ENCODE measurements at places on chromosomes 16 and 17. TPM values are rescaled to one million over a fixed set of nuclear protein-coding genes. Genes with fewer than 3 reads are reported as not detected.
A peak's percentile ranks its signal among the peaks of the same experiment; 100 is the strongest.

GRCh38 chr16:70572050-70572925 is 48.7 kb downstream of the SF3B3 start:
- H3K27me3 ChIP-seq = no peaks in the 10 kb centered on the region
- H3K4me3 ChIP-seq = no peak overlapping the region
- H3K27ac ChIP-seq = no peak overlapping the region
- DNase-seq = no peak
- H3K4me1 ChIP-seq = peaks cover 3% of the 10 kb centered on the region

DNA sequence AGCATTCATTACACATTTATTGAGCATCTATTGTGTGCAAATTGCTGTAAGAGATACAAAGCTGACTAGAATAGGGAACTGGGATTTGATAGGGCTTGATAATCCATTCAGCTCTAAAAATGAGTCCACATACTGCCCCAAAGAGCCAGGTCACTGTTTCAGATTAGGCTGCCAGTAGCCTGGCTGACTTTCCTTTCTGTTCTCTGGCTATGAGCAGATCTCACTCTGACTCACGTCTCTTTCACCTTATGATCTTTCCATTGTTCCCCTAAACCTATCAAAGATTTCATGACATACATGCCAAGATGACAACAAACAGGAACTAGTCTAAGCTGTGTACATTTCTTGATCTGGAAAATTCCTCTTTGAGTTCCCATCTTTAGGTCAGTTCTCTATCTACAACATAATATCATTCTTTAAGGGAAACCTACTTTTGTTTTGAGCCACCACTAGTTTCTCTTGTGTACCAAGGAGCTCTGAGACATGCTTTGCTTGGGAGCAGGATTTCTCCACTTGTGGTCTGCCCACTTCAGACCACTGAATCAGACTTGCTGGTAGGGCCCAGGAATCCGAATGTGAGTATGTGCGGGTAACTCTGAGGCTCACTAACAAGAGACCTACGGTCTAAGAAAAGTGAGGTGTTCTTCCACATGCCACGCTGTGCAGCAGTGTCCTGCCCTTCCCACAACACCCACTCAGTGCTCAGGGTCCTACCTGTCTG is 40.9 kb upstream of the ICAM2 start:
- DNase-seq = peak; percentile 56
- no peaks in the 10 kb centered on the region for H3K27me3 ChIP-seq
- peaks cover 57% of the 10 kb centered on the region for H3K36me3 ChIP-seq
- peaks cover 81% of the 10 kb centered on the region for H3K4me1 ChIP-seq
- no peak overlapping the region for H3K4me3 ChIP-seq

- H3K27ac ChIP-seq = no peak overlapping the region
- no peak overlapping the region for H3K4me3 ChIP-seq
- DNase-seq = no peak
- H3K27me3 ChIP-seq = no peaks in the 10 kb centered on the region
- H3K4me1 ChIP-seq = peaks cover 20% of the 10 kb centered on the region
Measured at GRCh38 chr16:89695086-89695874, 6.2 kb downstream of the SPATA2L start.

- H3K4me1 ChIP-seq = no peaks in the 10 kb centered on the region
- H3K27me3 ChIP-seq = no peaks in the 10 kb centered on the region
- DNase-seq = no peak
- H3K4me3 ChIP-seq = no peak overlapping the region
- H3K27ac ChIP-seq = no peak overlapping the region
Measured at GRCh38 chr17:34671191-34671590, 91.8 kb downstream of the TMEM132E start.

- H3K27me3 ChIP-seq = no peaks in the 10 kb centered on the region
- H3K36me3 ChIP-seq = peaks cover 3% of the 10 kb centered on the region
- H3K4me3 ChIP-seq = no peak overlapping the region
Measured at GRCh38 chr16:53219371-53219770, 164.6 kb downstream of the CHD9 start.

DNA sequence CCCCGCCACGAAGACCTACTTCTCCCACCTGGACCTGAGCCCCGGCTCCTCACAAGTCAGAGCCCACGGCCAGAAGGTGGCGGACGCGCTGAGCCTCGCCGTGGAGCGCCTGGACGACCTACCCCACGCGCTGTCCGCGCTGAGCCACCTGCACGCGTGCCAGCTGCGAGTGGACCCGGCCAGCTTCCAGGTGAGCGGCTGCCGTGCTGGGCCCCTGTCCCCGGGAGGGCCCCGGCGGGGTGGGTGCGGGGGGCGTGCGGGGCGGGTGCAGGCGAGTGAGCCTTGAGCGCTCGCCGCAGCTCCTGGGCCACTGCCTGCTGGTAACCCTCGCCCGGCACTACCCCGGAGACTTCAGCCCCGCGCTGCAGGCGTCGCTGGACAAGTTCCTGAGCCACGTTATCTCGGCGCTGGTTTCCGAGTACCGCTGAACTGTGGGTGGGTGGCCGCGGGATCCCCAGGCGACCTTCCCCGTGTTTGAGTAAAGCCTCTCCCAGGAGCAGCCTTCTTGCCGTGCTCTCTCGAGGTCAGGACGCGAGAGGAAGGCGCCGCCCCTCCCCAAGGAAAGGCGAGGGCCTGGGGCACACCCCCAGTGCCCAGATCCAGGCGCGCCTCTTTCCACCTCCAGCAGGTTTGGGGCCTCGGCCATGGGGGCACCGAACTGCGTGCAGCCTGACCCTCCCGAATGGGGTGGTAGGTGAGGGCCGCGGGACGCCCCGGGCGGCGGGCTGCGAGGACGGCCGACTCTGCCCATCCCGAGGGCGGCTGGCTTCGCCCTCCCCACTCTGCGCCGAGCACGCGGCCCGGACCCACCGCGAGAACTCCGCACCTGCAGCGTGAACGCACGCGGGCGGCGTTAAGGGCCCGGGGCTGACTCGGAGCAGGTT is 664 bp downstream of the HBQ1 start:
- H3K4me3 ChIP-seq = no peak overlapping the region
- H3K4me1 ChIP-seq = peaks cover 21% of the 10 kb centered on the region
- no peaks in the 10 kb centered on the region for H3K36me3 ChIP-seq
- H3K27me3 ChIP-seq = peaks cover 24% of the 10 kb centered on the region
- peak; percentile 84 for DNase-seq

GRCh38 chr16:15031179-15031578 is 24.7 kb downstream of the NTAN1 start:
- H3K27ac ChIP-seq = no peak overlapping the region

DNA sequence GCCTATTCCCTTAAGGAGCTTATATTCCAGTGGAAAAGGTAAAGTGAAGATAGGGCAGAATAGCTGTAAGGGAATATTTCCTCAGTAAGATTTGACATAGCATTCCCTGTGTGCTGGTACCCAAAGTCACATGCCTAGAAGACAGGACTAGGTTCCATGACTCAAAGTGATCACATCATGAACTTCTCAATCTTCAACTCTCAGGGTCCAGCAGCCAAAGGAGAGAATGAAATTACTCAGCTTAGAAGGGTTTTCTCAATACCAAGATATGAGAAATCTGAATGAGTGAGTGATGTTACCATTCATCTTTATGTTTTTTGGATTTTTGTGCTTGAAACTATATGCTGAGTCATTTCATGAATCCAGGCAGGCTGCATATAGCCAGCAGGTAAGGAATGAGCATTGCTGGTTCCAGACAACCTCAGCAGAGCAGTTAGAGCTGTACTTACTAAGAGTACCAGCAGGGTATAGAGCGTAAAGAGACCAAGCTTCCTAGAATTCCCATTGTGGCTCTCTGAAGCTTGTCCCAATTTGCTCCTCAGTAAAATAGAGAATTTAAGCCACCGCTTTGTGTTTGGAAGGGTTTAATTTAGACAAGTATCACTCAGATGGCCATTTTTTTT is 91.1 kb downstream of the ANKFN1 start:
- no peak for DNase-seq
- no peaks in the 10 kb centered on the region for H3K36me3 ChIP-seq
- no peaks in the 10 kb centered on the region for H3K4me1 ChIP-seq
- H3K27me3 ChIP-seq = no peaks in the 10 kb centered on the region

DNA sequence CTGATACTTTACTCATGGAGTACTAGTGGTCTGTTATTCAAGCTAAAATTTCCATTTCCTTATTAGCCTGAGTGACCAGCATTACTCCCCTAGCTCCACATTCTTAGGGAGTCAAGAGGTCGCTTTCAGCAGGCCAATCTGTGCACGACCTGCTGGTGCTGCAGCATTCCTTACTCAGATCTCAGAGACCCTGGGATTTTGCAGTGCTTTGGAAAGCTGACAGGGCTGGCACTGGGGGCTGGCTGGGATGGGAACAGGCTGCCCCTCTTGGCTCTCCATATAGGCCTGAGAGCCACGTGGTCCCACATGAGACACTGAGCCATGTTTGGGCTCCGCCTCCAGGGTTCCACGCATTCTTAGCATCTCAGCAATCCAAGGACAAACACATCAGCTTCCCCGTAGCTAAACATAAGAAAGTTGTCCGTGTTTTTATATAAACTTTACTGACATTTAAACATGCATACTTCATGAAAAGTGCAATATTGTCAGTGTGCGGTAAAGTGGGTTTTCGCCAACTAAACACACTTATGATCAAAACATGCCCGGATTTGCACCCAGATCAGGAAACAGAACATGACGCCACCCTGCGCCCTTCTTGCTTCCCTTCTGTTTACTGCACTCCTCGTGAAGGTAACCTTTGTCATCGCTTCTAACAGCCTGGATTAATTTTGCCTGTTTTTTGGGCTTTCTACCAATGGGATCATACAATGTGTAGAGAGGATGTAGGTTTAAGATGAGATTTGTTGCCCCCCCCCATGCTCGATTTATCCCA is 254.5 kb upstream of the CACNG5 start:
- no peaks in the 10 kb centered on the region for H3K36me3 ChIP-seq
- DNase-seq = no peak
- no peak overlapping the region for H3K4me3 ChIP-seq

DNA sequence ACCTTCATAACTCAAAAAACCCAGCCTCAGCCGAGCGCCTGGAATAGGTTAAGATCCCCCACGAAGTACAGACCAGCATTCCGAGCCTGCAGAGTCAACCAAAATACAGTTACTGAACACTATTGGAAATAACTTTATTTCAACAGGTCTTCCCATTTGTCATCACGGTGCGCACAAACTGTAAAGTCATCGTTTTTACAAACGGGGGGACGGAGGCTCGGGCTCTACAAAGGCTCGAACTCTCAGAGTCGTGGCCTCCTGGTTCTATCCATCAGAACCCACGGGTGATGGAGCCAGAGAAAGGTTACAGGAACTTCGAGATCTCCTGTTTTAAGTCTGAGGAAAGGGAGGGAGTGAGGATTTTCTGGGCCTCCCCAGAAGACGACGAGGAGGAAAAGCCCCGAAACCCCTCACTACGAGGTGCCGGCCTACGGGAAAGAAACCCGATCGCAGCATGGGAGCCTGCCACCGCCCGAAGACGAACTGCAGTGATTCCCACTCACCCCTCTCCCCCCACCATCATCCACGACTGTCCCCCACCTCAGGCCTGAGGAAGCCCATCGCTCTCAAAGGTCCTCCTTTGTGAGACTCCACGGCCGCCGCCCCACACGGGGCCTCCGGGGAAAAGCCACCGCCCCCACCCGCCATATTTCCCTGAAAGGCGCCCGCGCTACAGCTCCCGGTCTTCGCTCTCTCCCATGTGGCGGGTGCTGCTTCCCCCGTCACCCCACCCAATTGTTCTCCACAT is 917 bp downstream of the YWHAE start:
- H3K4me3 ChIP-seq = peak overlapping the region; percentile 76
- no peaks in the 10 kb centered on the region for H3K36me3 ChIP-seq
- H3K27ac ChIP-seq = peak overlapping the region; percentile 95
- H3K4me1 ChIP-seq = peaks cover 49% of the 10 kb centered on the region
- peak; percentile 63 for DNase-seq
- H3K27me3 ChIP-seq = no peaks in the 10 kb centered on the region

GRCh38 chr16:66486773-66487579 is 59.9 kb downstream of the BEAN1 start:
- DNase-seq = no peak
- no peaks in the 10 kb centered on the region for H3K27me3 ChIP-seq
- no peak overlapping the region for H3K27ac ChIP-seq
- peaks cover 7% of the 10 kb centered on the region for H3K4me1 ChIP-seq
- H3K36me3 ChIP-seq = no peaks in the 10 kb centered on the region
- H3K4me3 ChIP-seq = no peak overlapping the region

- no peaks in the 10 kb centered on the region for H3K4me1 ChIP-seq
- H3K27me3 ChIP-seq = no peaks in the 10 kb centered on the region
- DNase-seq = no peak
- H3K4me3 ChIP-seq = no peak overlapping the region
Measured at GRCh38 chr17:11921296-11921695, 76.0 kb downstream of the ZNF18 start.

DNA sequence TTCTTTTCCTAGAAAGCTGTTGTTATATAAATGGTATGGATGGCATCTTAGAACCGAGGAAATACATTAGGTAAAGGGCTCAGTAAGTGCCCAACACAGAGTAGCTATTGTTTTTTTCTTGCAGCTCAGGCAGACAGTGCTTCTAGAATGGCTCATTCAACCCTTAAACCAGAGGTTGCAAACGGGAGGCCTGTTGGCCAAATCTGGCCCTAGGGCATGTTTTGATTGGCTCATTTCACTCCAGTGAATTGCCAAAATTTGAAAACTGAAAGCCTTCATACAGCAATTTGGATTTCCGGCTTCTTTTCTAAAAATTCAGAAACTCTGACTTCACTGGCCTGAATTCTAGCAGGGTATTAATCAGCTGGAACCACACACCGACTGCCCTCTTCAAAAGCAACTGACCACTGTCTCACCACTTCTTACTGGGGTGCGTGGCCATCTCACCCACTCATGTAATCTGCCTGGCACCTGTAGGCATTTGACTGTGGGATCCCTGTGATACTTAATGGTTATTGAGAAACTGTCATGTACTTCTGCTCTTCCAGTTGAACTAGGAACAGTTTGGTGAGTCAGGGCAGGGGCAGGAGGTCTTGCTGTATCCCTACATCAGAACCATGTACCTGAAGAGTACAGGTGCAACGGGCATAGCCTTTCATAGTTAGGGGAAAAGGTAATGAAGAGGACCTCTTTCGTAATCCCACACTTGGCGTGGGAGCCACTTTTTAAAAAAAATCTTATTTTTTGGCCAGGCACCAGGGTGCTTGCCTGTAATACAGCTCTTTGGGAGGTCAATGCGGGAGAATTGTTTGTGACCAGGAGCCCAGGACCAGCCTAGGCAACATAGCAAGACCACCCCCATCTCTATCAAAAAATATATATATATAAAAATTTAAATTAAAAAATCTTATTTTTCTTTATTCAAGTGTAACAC is 53.6 kb upstream of the SCNN1B start:
- H3K4me3 ChIP-seq = no peak overlapping the region
- no peak overlapping the region for H3K27ac ChIP-seq
- DNase-seq = no peak
- H3K4me1 ChIP-seq = no peaks in the 10 kb centered on the region
- no peaks in the 10 kb centered on the region for H3K27me3 ChIP-seq
- H3K36me3 ChIP-seq = no peaks in the 10 kb centered on the region

The TBC1D3H gene
- not detected for total RNA-seq

The SMPD3 gene
- 0.75 TPM for total RNA-seq

The TRAF7 gene
- total RNA-seq = 40.9 TPM

The FN3K gene
- total RNA-seq = 5.3 TPM

The ANKRD40CL gene
- total RNA-seq = not detected

The CSH1 gene
- total RNA-seq = not detected

The FBXO39 gene
- total RNA-seq = 0.25 TPM

The KIF19 gene
- 1.7 TPM for total RNA-seq
